ENCODE measurements at places on chromosomes 16 and 17.

- DNase-seq: no peak
Observed at GRCh38 chr16:83233153-83233552, 574.6 kb upstream of the HSBP1 start.

DNA sequence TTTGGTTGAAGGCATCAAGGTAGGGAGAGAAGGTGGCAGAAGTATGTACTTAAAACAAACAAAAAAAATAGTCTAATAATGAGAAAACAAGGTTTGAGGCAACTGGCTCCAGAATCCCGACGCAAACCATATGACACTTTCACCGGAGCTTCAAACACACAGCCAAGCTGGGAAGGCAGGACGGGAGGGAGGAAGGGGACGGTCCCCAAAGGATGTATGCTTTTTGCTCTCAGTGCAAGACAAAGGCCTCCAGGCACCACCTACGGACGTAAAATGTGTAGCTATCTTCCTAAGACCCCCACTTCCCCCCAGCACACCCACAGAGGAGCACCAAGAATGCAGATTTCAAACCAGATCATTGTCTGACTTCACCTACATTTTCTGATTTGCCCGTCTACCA lies 102.3 kb downstream of the ZFHX3 start:
- DNase-seq: no peak

DNA sequence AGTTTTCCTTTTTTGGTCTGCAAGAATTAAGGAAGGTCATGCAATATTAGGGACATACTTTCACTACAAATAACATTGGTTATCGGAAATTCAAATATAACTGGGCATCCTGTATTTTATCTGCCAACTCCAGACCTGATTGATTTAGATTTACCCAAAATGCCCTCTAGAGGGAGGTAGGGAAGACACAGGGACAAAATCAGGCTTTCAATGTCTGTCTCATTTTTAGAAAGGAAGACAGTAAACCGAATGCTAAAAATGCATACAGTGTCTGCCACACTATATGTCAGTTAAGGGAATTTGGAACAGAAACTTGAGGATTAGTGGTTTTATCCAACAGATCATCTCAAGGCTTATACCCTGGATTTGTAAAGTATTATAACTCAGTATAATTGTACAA lies 161.7 kb upstream of the SOX9 start:
- DNase-seq: peak; percentile 2

DNA sequence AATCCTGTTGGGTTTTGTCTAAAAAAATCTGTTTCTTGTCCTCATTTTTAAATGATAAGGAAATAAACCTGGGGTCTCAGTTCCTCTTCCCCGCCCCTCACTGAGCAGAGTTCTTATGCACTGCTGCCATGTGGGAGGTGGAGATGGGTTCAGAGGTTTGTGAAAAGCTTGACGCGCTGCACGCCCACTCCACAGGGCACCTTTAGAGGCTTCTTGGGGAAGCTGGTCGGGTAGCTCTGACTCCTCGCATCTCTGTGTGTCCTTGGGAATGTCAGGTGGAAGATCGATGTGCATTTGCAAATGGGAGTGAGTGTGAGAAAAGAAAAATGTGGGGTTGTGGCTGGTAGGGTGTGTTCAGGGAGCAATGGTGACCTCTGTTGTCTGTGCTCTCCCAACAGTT lies 4.7 kb upstream of the ZNHIT3 start:
- DNase-seq: no peak

DNA sequence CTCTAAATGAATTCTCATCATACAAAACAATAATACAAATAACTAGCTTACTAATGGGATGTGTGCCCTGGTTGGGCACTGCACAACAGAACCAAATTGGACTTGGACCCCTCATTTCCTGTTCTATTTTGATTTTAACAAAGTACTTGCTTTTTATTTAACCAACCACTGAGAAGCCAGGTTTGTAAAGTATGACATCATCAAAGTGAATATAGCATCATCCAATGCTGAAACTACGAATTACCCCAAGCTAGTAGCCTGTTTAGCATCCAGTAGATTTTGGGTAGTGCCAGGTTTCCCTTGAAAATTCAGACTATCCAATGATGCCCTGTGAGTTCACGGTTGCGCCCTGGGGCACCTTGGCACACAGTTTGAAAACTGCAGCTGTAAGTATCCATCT lies 51.0 kb downstream of the HYDIN start:
- DNase-seq: no peak

GRCh38 chr16:83470416-83470815 lies 337.4 kb upstream of the HSBP1 start:
- peak; percentile 57 for DNase-seq

GRCh38 chr17:13671341-13671740 lies 69.6 kb upstream of the HS3ST3A1 start:
- no peak for DNase-seq

DNA sequence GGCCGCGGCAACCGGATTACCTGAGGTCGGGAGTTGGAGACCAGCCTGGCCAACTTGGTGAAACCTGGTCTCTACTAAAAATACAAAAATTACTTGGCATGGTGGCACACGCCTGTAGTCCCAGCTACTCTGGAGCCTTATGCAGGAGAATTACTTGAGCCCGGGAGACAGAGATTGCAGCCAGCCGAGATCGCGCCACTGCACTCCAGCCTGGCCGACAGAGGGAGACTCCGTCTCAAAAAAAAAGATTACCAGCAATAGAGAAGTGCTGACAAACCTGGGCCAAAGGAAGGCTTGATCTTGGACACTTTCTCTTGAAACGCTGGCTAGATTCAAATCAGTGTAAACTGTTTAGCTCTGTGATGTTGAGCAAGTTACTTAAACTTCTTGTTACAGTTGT lies 4.3 kb downstream of the MT1H start:
- peak; percentile 75 for DNase-seq

DNA sequence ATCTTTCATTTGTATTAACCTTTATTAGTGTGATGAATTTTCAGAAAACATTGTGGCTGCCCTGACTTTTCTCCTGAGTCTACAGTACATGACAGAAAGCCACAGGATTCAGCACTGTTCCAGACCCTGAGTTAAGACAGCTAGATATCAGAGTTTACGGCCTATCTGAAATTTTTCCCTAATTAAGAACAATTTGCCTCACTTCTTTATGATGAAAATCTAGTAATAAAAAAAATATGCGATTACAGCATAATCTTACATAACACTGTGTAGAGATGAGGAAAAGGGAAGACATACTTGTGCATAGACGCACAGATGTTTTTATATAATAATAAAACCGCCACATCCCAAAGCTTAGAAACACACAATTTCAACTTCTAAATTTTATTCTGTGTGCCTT lies 7.3 kb downstream of the SPOP start:
- DNase-seq: no peak

All from hematopoietic multipotent progenitor cell treated with erythropoietin and hydrocortisone succinate and interleukin-3 and kit ligand, for 4 days (in vitro differentiated cells).